ENCODE measurements at places on chromosomes 3 and 15.

GRCh38 chr3:81433675-81434074, 327.8 kb downstream of the GBE1 start:
- no peak for DNase-seq

- no peak for DNase-seq
Observed at GRCh38 chr3:119967353-119968006, 126.8 kb downstream of the GSK3B start.

GRCh38 chr3:32870373-32871095, 52.7 kb downstream of the TRIM71 start:
- DNase-seq = no peak

GRCh38 chr3:113606539-113607218, 74.3 kb downstream of the SIDT1 start:
- peak; percentile 11 for DNase-seq

GRCh38 chr3:3192286-3192675, 12.8 kb upstream of the CRBN start:
- DNase-seq = no peak

- peak; percentile 35 for DNase-seq
Observed at GRCh38 chr15:64009798-64010261, 36.5 kb downstream of the DAPK2 start.

- DNase-seq = no peak
Observed at GRCh38 chr3:25604107-25604805, 60.5 kb downstream of the TOP2B start.

DNA sequence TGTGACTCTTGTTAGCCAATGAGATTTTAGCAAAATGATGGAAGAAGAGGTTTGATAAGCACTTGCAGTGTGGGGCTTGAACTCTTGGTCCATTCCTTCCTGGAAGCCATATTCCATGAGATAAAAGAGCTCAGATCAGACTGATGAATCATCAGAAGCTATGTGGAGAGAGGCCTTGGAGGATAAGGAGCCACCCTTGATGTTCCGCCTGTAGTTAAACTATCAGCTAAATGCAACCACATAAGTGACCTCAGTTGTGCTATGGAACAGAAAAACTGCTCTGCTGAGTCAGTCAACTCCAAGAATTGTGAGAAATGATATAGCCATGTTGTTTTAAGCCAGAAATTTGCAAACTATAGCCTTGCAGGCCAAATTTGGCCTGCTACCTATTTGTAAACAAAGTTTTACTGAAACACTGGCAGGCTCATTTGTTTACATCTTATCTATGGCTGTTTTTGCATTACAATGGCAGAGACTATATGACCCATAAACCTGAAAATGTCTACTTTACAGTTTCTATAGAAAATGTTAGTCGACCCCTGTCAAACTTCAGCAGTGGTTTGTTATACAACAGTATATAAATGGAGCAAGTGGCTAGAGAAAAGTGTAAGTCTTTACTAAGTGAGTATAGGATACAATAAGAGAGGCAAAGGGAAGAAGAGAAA, 27.6 kb upstream of the GAP43 start:
- DNase-seq = no peak

DNA sequence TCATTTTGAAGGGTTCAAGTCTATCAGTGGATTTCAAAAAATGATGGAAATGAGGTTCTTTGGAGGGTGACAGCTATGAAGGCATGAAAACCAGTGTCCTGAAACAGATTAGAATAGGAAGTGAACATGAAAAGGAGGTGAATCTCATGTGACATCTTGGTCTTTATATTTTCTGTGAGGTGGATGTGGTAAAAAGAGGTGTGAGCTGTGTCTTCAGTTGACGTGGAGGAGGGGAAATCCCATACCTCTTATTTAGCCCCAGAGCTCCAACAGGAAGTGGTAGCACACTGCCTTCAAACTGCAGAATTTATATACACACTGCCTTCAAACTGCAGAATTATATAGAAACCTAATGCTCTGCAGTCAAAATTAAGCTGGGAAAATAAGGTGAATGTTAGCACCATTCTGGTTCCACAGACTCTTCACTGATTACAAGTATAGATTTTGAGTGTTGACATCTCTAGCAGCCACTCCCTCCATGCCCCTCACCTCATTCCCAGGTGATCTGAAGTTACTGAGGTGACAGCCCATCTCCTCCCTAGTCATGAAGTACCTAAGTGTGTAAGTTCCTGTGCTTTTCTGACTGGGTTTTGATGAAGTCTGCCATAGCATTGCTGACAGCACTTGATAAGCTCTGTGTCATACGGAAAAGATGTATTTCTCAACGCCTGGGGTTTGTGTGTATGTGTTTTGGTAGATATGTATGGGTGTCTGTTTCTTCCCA, 2.7 kb downstream of the RAB8B start:
- no peak for DNase-seq

- DNase-seq = no peak
Observed at GRCh38 chr3:143071776-143072175, 47.8 kb upstream of the CHST2 start.
